Lower lobe of right lung (tissue), 2 donors: ENCODE measurements at places on chromosomes 2 and 18. TPM values are rescaled to one million over a fixed set of nuclear protein-coding genes. Genes with fewer than 3 reads are reported as not detected.
A peak's percentile ranks its signal among the peaks of the same experiment; 100 is the strongest.

DNA sequence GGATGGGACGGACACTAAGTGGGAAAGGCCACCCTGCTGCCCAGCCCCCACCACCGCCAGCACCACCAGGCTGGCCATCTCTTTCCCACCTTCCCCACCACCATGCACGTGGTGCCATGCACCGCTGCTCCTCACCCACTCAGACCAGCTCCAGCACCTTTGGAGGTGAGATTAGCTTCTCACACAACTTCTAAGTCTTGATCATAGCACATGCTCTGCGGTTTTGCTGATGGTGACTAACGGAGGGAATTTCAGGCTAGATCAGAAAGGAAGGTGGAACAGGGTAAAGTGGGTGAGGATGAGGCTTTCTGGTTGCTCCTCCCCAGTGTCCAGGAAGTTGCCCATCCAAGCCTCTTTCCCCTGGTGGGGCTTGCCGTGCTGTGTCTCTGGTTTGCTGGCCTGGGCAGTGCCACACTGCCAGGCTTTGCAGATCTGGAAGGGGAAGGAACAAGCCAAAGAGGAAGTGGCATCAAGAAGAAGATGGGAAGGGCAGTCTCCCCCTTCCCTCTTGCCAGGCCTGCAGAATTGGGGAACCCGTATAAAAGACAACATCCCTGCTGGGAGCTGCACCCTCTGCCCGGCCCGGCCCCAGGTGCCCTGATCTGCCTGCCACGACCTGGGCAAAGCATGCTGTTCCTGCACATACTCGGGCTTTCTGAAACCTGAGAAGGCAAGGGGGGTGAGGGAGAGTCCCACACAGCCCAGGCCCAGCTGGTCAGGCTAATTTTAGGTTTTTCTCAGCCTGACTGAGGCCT is 44.3 kb upstream of the CAB39 start:
- peak; percentile 55 for DNase-seq

DNA sequence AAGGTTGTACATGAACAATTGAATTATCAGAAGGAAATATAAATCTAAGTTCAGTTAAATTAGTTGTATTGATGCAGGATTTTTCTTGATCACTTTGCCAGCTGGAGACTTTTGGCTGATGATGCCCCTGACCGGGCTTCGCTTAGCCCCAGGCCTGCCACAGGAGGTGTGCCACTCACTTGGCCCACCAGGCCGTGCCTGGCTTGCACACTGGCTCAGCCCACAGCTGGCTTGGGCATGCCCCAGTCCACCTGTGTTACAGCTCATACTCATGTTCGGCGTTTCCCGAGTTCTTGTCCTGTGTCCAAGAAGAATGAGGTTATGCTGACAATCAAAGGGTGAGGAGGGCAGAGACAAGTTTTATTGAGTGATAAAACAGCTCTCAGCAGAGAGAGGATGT is 773.9 kb upstream of the FANCL start:
- DNase-seq = no peak

GRCh38 chr2:179180242-179180641 is 84.4 kb downstream of the SESTD1 start:
- no peak for DNase-seq

GRCh38 chr2:196413821-196414274 is 225.7 kb upstream of the CCDC150 start:
- DNase-seq = no peak

- DNase-seq = no peak
Measured at GRCh38 chr18:74608681-74609080, 11.0 kb downstream of the ZNF407 start.

GRCh38 chr2:186503827-186504606 is 18.0 kb downstream of the ZC3H15 start:
- DNase-seq = no peak

- DNase-seq = no peak
Measured at GRCh38 chr2:36445185-36445866, 89.7 kb downstream of the CRIM1 start.

GRCh38 chr18:49028801-49029506 is 78.2 kb upstream of the SMAD7 start:
- DNase-seq = no peak

GRCh38 chr2:235006986-235007385 is 55.2 kb downstream of the SH3BP4 start:
- no peak for DNase-seq

- DNase-seq = no peak
Measured at GRCh38 chr2:219995399-219995798, 368.0 kb downstream of the SLC4A3 start.

GRCh38 chr2:45980161-45980865 is 316.9 kb upstream of the EPAS1 start:
- no peak for DNase-seq

GRCh38 chr18:77766421-77766820 is 516.8 kb downstream of the GALR1 start:
- DNase-seq = no peak

The TUBA3E gene
- not detected for total RNA-seq

The PROM2 gene
- total RNA-seq = 6.0 TPM

The FBXO36 gene
- total RNA-seq = 3.3 TPM

The SCN9A gene
- 13.6 TPM for total RNA-seq

The MEP1B gene
- not detected for total RNA-seq

The C2orf78 gene
- not detected for total RNA-seq

The PTH2R gene
- total RNA-seq = 0.32 TPM

The HRH4 gene
- total RNA-seq = 2.0 TPM

The STARD6 gene
- total RNA-seq = not detected

The BOLL gene
- not detected for total RNA-seq

The DES gene
- total RNA-seq = 64.5 TPM
